ENCODE measurements at places on chromosomes 7 and 10.

DNA sequence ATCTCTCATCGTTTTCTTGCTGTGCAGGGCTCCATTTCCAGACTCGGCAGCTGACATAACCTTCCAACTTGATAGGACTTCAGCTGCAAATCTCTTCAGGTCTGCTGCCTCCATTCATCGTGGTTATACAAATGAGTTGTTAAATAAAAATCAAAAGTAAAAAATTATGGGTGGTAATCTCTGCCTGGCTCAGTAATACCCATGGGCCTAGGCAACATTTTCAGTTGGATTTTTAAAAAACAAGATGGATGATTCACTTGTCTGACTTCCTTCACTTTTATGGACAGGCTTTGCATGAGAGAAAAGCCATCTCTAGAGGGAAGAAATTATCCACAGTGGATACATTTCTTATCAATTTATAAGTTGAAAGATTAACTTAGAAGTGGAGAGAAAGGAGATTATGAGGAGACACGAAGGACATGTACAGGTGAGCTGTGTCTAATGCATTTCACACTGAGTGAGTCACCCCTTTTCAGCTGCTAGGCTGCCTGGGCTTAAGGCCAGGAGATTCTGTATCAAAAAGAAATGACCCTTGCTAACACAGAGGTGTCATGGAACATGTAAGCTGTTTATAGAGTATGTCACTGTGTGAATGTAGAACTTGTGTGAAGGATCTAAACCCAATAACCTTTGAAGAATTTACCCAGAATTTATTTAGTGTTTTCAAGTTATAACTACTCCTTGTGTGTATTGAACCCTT, 495.1 kb downstream of the AUTS2 start:
- DNase-seq, result no peak

DNA sequence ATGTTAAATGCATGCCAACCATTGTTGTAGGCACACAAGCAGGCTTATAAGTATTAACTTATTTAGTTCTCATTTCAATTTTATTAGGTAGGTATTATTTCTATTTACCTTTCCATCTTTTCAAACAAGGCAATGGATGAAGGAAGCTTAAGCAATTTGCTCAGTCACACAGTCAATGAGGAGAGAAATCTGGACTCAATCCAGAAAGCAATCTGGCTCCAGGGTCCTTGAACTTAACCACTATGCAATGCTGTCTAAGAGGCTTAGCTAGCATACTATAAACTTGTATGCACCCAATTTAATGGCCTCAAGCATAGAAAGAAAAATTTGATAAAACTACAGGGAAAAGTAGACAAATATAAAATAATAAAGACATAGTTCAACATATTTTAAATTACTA, 88.6 kb downstream of the VWDE start:
- DNase-seq, result no peak

GRCh38 chr10:22534849-22535604, 179.4 kb downstream of the PIP4K2A start:
- no peak for DNase-seq

GRCh38 chr7:40945788-40946187, 757.1 kb downstream of the INHBA start:
- DNase-seq, result no peak

GRCh38 chr10:1278306-1278705, 222.1 kb downstream of the WDR37 start:
- no peak for DNase-seq

- no peak for DNase-seq
These were observed 655 bp downstream of the PTPRE start for GRCh38 chr10:127907411-127908105.

All from HT-29 (cell line).